ENCODE measurements at places on chromosomes 4 and X. TPM values are rescaled to one million over a fixed set of nuclear protein-coding genes. Genes with fewer than 3 reads are reported as not detected.

DNA sequence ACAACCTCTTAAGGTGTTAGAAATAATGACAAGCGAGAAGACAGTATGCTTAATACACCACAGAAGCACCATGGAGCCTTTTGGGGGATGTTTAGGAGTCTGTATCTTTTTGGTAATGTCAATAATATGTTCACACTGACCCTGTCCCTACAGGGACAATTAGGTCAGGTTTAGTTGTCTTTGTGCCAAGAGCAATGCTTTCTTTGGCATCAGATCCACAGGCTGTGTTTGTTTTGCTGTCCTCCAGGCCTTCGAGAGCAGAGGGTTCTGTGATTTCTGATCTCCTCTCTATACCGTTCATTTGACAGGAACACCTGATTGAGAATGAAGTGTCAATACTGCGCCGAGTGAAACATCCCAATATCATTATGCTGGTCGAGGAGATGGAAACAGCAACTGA, 153.8 kb downstream of the DCLK2 start:
- no peak overlapping the region for H3K4me3 ChIP-seq
- no peak for DNase-seq
- no peaks in the 10 kb centered on the region for H3K4me1 ChIP-seq
- no peaks in the 10 kb centered on the region for H3K27me3 ChIP-seq

DNA sequence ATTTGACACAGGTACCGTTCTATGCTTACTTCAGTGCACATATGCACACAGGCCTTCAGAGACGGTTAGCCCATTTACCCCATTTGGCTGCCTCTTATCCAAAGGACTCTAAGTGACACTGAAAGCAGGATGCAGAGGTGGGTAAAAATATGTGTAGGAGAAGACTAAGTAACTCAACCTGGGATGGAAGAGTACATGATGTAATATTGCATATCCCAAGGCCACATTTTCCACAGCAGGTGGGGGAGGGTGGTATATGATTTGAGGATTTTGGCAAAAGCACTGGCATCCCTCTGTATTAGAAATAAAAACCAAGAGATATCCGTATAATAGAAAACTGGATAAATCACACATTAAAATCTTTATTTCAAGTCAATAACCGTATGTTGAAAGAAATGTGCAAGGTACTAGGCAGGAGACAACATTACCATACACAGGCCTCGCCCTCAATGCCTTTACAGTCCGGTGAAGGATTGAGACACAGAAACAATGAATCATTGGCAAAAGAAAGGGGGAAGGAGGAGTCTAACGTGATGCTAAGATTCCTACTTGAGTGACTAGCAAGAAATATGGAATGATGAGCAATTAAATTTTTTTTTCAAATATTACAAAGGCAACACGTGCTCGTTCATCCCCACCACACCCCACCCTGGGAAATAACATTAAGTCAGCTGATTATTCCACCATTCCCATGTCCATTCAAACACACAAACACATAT, 161.0 kb upstream of the RASGEF1B start:
- H3K36me3 ChIP-seq = no peaks in the 10 kb centered on the region
- no peak overlapping the region for H3K27ac ChIP-seq
- H3K4me3 ChIP-seq = no peak overlapping the region
- no peaks in the 10 kb centered on the region for H3K27me3 ChIP-seq
- DNase-seq = no peak
- H3K4me1 ChIP-seq = peaks cover 3% of the 10 kb centered on the region

DNA sequence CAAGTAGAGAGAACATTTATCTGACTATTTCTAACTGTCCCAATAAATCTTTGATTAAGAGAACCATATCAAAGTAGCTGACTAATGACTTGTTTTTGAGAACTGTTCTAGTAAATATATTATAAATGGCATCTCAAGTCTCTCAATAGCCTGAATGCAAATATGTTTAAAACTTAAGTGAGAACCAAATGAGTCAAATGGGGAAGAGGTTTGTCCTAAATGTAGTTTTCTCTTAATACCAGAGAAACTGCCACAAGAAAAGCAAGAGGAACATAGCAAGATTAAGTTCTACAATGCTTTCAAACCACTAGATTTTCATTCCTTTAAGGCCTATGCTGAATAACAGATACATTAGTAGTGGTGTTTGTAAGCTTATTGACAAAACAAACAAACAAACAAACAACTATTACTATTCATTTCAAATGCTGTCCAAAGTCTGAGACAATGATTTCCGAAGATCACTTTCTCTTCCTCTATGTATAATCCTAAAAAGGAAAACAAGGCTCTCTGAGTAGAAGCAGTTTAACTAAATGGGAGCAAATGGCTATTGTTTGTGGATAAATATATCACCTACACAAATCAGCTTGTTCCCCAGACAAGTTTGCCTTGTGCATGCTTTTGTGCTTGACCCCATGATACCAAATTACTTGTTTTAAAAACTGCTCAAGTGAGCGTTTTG, 408.4 kb upstream of the EMCN start:
- no peak overlapping the region for H3K4me3 ChIP-seq
- no peak overlapping the region for H3K27ac ChIP-seq
- no peaks in the 10 kb centered on the region for H3K36me3 ChIP-seq
- no peak for DNase-seq

DNA sequence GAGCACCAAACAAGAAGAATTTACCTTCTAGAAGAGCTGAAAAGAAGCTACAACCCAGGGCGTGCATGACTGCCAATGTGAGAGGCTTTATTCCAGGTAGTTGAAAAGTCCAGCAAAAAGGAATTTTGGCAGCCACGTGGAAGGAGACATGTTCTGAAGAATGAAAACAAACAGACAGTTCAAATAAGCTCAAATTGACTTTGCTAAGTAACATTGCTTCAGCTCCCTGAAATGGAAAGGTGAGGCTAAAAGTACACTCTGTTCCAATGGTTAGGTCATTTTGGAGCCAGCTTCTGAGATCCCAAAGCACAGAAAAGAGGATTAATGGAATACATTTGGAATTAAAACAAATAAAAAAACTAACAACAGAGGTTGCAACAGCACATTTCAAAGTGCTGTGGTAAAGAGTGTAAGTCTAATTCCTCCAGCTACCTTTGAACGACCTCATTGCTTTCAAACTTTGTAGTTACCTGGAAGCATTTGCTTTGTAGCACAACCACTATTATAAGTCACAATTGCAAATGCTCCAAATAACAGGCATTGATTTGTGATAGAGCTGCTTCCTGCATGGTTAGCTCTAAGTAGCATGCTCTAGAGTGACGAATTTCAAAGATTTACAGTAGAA, 405.3 kb upstream of the EDA2R start:
- H3K36me3 ChIP-seq = no peaks in the 10 kb centered on the region
- H3K4me3 ChIP-seq = no peak overlapping the region
- DNase-seq = no peak
- no peak overlapping the region for H3K27ac ChIP-seq
- H3K27me3 ChIP-seq = no peaks in the 10 kb centered on the region

DNA sequence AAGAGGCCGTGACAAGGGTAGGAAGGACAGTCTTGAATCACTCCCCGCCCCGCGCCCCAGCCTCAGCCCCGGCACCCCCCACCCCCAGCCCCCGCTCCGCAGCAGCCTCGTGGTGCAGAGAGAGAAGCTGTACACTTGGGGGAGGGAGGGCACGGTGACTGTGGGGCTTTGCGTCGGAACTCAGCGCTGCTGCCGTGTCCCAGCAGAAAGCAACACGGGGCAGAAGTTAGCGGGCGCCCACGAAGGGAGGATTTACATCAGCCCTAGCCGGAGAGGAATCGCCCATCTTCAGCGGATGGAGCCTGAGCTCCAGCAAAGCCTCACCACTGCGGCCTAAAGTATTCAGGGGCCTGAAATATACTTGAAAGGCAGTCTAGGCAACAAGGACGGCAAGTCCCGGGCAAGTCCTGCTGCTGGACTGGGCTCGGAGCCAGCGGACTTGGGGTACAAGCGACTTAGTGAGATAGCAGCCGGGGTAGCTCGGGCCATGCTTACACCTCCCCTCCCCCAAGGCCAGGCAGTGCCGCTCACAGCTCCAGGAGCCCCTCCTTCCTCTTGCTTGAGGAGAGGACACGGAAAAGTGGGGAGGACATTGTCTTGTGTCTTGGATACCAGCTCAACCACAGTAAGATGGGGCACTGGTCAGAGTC, 18.5 kb upstream of the OPN1LW start:
- no peak overlapping the region for H3K4me3 ChIP-seq
- DNase-seq = no peak
- H3K4me1 ChIP-seq = peaks cover 9% of the 10 kb centered on the region
- no peak overlapping the region for H3K27ac ChIP-seq
- no peaks in the 10 kb centered on the region for H3K36me3 ChIP-seq

DNA sequence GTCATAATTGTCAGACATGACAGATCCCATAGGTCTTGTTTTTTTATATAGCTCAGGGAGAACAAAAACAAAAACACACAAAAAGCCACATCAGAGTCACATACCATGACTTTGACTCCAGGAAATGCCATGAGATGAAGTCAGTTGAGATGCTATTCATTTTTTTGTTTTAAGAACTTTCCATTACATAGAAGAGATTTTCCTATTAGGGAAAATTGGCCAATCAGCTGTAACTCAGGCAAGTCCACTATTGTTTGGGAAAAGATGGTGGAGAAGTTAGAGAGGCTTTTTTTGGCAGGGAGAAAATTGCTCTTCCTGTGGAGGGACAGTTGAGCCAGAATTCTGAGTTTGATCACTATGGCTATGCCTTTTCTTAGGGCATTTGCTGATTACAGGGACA, 72.6 kb downstream of the SMARCA5 start:
- no peak overlapping the region for H3K27ac ChIP-seq
- DNase-seq = no peak
- no peaks in the 10 kb centered on the region for H3K36me3 ChIP-seq
- H3K4me1 ChIP-seq = no peaks in the 10 kb centered on the region

DNA sequence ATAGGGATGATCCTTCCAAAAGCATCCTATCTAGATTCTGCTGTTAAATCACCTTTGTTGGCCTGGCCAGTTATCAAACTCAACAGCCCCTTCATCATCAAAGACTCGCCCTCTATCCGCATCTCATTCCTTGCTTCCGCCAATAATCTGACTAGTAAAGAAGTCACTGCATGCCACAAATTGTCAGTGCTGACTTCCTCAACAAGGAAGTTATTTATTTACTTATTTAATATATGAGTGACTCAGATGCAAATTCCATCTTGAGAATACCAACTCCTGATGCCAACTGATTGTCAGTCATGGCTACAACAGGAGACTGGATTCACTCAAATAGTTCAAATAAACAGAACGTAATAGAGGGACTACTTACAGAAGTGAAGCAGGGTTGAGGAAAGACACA, 283.8 kb downstream of the TRIML1 start:
- no peaks in the 10 kb centered on the region for H3K4me1 ChIP-seq
- H3K27me3 ChIP-seq = no peaks in the 10 kb centered on the region
- H3K4me3 ChIP-seq = no peak overlapping the region

- DNase-seq = no peak
- no peaks in the 10 kb centered on the region for H3K36me3 ChIP-seq
- no peak overlapping the region for H3K27ac ChIP-seq
- no peaks in the 10 kb centered on the region for H3K27me3 ChIP-seq
- H3K4me3 ChIP-seq = no peak overlapping the region
Observed at GRCh38 chrX:134572816-134573682, 85.2 kb downstream of the PLAC1 start.

DNA sequence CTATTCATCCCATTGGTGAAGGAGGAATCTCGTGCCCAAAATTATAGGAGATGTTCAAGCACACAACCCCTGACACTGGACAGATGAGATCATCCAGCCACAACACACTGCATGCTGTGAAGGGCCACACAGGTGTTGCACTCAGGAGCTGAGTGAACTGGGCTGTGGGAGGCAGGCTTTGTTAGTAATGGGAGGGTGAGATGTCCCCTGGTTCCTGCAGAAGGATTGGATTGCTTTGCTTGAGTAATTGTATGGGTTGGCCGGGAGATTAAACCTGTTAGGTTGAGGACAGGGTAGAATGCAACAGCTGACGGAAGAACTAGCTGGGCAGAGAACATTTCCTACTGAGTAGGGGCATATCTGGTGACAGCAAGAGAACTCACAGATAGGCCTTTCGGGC, 152.2 kb downstream of the TACR3 start:
- no peak overlapping the region for H3K4me3 ChIP-seq
- no peak for DNase-seq
- no peaks in the 10 kb centered on the region for H3K4me1 ChIP-seq
- H3K27ac ChIP-seq = no peak overlapping the region
- no peaks in the 10 kb centered on the region for H3K27me3 ChIP-seq
- H3K36me3 ChIP-seq = no peaks in the 10 kb centered on the region

DNA sequence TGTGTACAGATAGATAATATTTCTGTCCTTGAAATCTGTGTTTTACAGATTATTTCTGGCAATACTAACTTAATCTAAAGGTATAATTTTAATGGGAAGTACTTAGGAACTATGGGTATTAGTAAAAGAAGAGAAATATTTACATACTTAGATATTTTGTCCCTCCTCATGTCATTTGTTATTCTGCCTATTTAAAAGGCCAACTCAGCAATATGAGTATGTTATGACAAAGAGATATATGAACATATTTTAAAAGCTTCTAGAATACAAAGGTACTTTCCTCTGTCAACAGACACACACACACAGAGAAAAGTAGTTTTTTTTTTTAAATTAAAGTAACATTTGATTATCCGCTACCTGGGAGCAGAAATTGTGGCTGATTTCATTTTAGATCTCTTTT, 7.9 kb downstream of the SLC7A11 start:
- H3K36me3 ChIP-seq = no peaks in the 10 kb centered on the region
- DNase-seq = no peak
- H3K4me1 ChIP-seq = no peaks in the 10 kb centered on the region

DNA sequence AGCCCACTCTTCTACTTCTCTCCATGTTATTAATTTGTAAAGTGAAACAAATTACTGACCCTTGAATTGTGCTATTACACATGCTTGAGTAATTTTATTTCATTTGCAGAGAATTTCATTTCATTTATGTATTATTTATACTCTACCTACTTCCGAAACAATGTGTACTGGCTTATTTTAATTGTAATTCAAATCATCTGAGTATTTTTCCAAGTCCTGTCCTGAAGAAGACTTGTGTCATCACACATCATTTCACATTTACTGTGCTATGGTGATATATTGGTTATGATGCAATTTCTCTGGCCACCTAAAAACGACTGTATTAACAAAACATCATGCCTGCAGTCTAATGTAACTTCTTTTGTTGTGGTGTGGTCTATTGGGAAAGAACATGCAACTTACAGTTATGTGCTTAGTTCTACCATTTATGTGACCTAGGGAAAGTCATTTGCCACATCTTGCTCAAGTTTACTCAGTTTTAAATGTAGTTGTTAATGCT, 384.5 kb downstream of the RPA4 start:
- no peaks in the 10 kb centered on the region for H3K4me1 ChIP-seq
- H3K36me3 ChIP-seq = no peaks in the 10 kb centered on the region
- H3K4me3 ChIP-seq = no peak overlapping the region
- no peak overlapping the region for H3K27ac ChIP-seq
- no peak for DNase-seq

- DNase-seq = no peak
- no peaks in the 10 kb centered on the region for H3K4me1 ChIP-seq
- H3K27me3 ChIP-seq = no peaks in the 10 kb centered on the region
- no peaks in the 10 kb centered on the region for H3K36me3 ChIP-seq
Observed at GRCh38 chr4:5477613-5478012, 230.7 kb downstream of the EVC2 start.

Gene CENPVL2
- not detected for total RNA-seq

Gene BGN
- 59.3 TPM for total RNA-seq

Gene CT55
- total RNA-seq = not detected

Gene SLC30A9
- 24.1 TPM for total RNA-seq

Gene BMX
- 4.0 TPM for total RNA-seq

Gene SYTL4
- total RNA-seq = 7.4 TPM

Data from upper lobe of left lung (tissue), 6 donors.